GDM1 (cell line): ENCODE measurements at places on chromosomes 5 and 9.

DNA sequence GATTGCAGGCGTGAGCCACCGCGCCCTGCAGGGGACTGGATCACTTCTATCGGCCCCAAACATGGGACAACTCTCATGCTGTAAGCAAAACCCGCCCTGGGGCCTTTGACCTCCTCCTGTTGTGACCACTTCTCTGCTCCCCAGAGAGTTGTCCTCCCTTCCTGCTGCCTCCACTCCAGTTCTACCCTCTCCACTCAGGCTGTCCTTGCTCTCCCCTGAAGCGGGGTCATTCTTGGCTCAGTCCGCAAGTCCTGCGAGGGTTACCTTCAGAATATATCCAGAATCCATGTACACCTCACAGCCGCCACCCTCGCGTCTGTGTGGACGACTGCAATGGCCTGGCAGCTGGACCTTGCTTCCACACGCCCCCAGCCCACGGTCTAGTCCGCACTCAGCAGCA lies 273.7 kb downstream of the PBX3 start:
- DNase-seq: no peak

GRCh38 chr9:97445119-97445701 lies 33.3 kb downstream of the TDRD7 start:
- DNase-seq: no peak

DNA sequence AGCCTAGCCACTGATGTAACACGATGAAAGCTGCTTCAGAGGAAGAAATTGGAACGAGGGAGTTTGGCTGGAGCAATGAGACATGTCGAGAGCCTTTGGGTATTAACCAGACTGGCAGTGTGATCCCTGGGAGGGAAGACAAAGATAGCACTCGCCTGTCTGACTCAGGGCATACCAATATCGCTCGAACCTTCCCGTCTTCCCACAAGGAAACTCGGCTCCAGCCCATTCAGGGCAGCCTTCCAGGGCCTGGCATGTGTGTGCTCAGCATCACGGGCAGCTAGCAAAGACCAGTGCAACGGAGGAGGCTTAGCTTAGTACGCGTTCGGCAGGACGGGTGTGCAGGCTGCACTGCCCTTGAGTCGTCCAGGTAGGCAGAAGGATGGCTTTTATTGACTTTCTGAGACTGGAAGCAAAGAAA lies 356.9 kb upstream of the WWC1 start:
- DNase-seq: no peak

- DNase-seq: no peak
These were observed 132.4 kb downstream of the NPR3 start for GRCh38 chr5:32843531-32843895.

GRCh38 chr9:71384343-71384742 lies 262.9 kb upstream of the TRPM3 start:
- no peak for DNase-seq
